Iris pigment epithelial cell (primary cell): ENCODE measurements at places on chromosomes 13 and 19.

GRCh38 chr19:13788991-13789390 is 6.3 kb upstream of the ZSWIM4 start:
- peak; percentile 96 for DNase-seq

DNA sequence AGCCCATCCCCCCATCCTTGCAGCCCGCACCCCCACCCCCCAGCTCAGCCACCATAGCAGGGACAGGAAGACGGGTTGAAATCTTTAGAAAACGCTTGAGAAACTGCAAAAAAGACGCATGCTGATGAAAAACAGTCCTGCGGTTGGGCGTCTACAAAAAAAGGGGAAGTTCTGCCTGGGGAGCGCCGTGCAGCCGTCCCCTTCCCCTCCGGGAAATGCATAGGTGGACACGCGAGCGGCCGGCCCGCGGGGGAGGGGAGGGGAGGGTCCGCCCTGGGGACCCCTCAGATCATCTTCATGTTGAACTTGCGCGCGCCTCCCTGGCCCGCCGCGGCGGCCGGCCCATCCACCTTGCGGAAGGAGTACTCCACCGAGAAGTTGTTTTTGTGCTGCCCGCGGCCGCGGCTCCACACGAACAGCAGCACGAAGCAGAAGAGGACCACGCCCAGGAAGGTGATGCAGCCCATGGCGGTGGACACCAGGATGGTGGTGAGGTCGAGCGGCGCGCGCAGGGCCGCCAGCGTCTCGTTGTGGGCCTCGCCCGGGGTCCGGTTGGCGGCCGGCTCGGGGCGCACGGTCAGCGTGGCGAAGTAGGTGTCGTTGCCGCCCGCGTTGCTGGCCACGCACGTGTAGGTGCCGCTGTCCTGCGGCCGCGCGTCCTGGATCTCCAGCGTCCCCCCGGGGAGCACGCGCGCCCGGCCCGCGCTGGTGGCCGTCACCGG is 7.9 kb upstream of the PEAK3 start:
- no peak for DNase-seq

DNA sequence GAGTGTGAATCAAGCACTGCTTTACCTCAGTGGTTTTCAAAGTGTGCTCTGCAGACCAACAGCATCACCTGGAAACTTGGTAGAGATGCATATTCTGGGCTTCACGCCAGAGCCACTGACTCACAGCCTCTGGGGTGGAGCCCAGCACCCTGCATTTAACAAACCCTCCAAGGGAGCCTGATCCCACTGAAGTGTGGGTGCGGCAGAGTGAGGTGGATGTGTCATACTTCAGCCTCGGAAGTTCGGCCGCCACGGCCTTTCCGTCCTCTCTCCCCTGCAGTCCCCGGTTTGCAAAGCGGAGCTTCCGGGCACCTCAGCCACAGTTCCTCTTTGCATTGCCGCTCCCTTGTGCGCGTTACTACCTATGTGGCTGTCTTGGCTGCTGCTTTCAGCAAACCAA is 33.3 kb upstream of the MICU2 start:
- DNase-seq, result peak; percentile 71

DNA sequence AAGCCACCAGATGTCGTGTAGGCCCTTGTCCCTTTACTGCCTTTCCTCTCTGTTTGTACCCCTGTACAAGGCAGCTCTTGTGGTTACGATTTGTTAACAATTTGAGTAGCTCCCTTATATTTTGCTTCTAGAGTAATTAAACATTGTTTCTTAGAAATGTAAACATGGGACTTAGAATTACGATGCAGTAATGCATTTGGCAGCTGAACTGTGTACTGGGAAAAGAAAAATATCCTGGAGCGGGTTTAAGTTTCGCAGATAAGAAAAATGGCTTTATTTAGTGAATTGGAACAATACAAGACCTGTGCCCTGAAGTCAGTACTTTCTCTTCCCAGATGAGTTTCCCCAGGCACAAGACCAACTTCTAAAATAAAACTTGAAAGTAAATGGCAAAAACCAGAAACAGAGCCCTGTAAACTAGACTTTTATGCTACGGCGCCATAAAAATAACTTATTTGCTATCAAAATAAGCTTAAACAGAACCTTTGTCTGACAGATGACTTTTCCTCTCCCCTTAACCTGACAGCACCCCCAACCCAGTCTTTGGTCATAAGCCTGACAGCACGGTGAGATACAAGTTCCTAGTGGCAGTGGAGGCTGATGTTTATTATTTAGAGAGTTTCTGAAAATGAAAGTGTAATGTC is 63.0 kb downstream of the LRCH1 start:
- peak; percentile 60 for DNase-seq

DNA sequence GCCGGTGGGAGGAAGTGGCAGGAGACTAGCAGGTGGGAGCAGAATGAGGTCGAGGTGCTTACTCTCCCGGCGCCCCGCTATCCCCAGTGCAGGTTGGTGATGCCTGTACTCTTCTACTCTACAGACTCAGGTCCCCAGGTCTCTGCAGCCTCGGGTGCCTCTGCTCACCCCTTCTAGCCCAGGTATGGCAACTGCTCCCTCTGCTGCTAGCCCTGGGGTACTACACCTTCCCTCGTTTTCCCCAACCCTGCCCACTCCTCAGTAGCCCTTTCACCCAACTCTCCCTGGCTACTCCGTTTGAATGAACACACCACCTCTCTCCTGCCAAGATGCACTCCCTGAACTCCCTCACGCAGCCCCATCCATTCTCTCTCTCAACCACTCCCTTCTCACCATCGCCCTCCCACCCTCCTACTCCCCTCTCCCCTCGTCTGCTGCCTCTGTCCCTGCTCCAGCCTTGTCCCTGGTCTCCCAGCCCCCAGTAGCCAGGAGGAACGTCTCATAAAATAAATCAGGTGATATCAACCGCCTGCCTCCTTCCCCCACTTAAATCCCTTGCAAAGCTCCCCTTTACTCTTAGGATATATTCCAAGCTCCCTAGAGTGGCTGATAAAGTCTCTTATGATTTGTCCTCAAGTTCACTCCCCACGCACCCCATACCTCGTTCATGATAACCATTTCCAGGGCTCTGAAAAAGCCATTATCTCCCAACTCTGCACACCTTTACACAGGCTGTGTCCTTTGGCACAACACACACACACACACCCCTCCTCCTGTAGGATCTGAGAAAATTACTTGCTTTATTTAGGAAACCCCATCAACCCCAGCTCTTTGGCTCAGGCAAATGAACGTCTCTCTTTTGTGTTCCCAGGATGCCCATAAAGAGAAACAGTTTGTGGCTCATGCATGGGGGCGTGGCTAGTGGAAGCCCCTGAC is 8.2 kb upstream of the MEIS3 start:
- peak; percentile 39 for DNase-seq

- DNase-seq, result no peak
Observed at GRCh38 chr19:19460761-19461265, 54.5 kb downstream of the TSSK6 start.

DNA sequence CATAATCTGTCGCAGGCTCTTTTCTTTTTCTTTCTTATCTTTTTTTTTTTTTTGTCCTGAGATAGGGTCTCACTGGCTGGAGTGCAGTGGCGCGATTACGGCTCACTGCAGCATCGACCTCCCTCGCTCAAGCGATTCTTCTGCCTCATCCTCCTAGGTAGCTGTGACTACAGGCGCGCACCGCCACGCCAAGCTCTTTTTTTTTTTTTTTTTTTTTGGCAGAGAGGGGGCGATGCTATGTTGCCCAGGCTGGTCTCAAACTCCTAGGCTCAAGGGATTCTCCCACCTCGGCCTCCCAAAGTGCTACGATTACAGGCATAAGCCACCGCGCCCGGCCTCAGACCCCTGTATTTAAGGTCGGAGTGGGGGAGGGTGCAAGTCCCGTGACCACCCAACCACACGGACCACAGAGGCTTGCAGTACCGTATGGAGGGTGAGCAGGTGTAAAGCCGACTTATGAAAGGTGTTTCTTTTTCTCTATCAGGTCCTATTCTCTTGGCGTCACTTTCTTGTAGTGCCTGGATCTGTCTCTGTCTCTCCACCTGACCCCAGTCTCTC is 2.0 kb downstream of the PHLDB3 start:
- DNase-seq, result no peak

DNA sequence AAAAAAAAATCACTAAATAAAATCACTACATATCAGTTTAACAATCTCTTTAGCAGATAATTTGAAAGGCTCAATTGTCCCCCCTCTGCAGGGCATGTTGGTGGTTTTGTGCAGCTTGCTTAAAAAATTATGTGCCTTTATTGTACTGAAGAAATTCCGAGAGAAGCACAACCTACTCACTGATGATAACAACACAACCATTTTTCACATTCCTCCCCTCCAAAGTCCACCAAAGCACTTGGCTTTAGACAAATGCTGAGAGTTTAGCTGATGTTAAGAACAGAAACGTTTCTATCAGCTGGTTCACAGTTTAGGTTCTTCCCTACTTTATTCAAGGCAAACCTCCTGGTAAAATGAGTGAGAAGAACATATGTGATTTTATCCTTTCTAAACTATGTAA is 923 bp downstream of the DOCK9 start:
- DNase-seq, result peak; percentile 58
